Coronary artery (tissue), 2 donors: ENCODE measurements at places on chromosomes 11 and 22.

DNA sequence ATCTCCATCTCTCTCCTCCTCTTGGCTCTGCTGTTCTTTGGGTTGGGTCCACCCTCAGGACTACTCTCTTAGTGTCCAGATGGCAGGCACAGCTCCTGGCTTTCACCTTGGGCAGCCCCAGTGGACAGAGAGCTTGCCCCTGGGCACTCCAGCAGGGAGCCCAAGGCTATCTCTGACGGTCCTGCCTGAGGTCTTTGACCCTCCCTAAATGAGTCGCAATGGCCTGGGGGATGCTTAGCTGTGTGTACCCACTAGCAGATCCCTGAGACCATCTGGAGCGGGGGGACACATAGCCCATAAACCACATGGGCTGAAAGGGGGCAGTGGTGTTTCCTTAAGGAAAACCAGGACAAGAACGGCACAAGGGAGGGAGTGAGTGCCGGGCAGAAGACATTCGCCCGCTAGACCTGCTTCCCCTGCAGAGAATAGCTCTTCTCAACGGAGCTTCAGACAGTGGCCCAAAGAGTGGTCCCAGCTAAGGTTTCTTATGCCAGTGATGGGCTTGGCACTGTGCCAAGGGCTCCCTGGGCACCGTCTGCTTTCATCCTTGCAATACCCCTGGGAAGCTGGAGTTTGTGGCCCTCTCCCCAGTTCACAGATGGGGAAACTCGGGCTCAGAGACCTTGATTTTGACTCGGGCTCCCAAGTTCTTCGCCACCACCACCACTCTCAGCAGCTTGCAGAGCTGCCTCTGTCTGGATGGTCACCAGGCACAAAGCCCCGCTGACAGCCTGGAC is 53.9 kb upstream of the ANO1 start:
- DNase-seq, result peak; percentile 40

GRCh38 chr22:45090497-45090910 is 73.2 kb upstream of the NUP50 start:
- DNase-seq, result no peak

- DNase-seq, result no peak
These were observed 9.8 kb upstream of the MPEG1 start for GRCh38 chr11:59222464-59223060.

GRCh38 chr22:47411006-47411405 is 648.6 kb downstream of the TBC1D22A start:
- peak; percentile 26 for DNase-seq

DNA sequence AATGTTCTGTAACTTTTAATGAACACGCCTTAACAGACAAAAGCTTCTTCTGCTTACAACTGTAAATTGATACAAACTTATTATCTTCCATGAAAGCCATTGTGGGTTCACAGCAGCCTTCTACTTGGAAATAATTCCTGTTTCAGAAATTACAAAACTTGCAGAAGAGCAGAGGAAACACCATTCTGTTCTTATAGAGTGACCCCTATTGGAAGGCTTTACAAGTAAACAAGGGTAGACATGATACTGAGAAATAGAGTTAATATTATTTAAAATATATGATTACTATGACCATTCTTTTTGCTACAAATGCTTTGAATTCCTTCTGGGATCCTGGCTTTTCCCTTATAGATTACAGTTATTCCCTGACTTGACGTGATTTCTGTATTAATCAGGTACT is 32.4 kb upstream of the KCNA4 start:
- DNase-seq, result no peak

GRCh38 chr11:38332046-38332445 is 1734.0 kb upstream of the RAG2 start:
- no peak for DNase-seq

DNA sequence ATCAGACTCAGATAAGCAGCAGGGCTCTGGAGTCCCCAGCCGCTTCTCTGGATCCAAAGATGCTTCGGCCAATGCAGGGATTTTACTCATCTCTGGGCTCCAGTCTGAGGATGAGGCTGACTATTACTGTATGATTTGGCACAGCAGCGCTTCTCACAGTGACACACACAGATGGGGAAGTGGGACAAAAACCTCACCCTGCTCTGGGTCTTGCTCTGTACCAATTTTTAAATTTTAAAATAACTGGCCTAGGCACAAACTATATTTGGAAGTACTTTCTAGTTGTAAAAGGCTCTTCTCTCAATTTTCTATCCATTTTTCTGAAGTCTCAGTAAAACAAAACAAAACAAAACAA is 131.7 kb downstream of the VPREB1 start:
- no peak for DNase-seq

GRCh38 chr11:68652683-68653156 is 31.6 kb upstream of the GAL start:
- DNase-seq, result no peak

GRCh38 chr11:128862406-128862805 is 4.7 kb downstream of the KCNJ1 start:
- DNase-seq, result no peak

- DNase-seq, result no peak
These were observed 91.3 kb upstream of the RASSF10 start for GRCh38 chr11:12917822-12918221.
